ENCODE measurements at places on chromosomes 6 and 20.

GRCh38 chr6:22727710-22728109 lies 158.3 kb downstream of the HDGFL1 start:
- DNase-seq, result no peak

- DNase-seq, result no peak
These were observed 420 bp upstream of the MCCD1 start for GRCh38 chr6:31528307-31528777.

GRCh38 chr6:130466748-130467061 lies 100.9 kb downstream of the TMEM200A start:
- DNase-seq, result no peak

DNA sequence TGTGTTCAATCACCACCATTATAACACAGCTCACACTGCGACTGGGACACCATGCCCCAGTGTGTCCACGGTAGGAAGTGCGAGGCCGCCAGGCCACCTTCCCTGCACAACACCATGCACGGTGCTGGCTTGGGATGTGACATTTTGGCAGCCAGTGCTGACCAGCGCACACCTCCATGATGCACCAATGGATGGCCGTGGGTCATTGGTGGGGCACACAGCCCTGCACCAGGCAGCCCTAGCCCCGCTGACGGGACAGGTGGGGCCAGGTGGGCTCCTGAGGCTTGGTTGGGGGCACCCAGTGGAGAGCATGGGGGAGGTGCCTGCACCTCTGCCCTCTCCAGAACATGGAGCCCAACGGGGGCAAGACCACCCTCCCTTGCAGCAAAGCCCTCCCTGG lies 18.2 kb upstream of the FRMD1 start:
- DNase-seq, result no peak

GRCh38 chr6:114169763-114170162 lies 173.1 kb downstream of the HS3ST5 start:
- no peak for DNase-seq

DNA sequence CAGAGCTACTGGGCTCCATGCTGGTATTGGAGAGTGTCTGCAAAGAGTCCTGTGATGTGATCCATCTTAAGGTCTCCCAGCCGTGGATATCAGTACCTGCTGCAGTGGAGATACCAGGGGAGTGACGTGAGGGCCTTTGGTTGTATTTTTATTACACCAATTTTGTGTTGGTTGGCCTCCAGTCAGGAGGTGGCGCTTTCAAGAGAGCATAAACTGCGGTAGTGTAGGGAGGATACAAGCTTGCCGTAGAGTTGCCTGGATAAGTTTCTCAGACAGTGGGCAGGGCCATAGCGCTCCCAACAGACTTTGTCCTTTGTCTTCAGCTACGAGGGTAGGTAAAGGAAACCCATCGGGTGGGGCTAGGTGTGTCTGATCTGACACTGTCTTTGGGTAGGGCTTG lies 113.0 kb upstream of the CEP162 start:
- no peak for DNase-seq

DNA sequence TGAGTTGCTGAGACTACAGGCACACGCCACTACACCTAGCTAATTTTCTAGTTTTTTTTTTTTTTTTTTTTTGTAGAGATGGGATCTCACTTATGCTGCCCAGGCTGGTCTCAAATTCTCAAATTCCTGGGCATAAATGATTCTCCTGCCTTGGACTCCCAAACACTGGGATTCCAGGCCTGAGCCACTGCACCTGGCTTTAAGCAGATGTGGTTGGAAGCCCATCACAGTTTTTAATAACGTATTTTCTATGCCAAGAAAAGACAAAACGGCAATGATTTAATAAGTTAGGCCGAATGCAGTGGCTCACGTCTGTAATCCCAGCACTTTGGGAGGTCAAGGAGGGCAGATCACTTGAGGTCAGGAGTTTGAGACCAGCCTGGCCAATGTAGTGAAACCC lies 456.6 kb downstream of the PRKN start:
- no peak for DNase-seq

DNA sequence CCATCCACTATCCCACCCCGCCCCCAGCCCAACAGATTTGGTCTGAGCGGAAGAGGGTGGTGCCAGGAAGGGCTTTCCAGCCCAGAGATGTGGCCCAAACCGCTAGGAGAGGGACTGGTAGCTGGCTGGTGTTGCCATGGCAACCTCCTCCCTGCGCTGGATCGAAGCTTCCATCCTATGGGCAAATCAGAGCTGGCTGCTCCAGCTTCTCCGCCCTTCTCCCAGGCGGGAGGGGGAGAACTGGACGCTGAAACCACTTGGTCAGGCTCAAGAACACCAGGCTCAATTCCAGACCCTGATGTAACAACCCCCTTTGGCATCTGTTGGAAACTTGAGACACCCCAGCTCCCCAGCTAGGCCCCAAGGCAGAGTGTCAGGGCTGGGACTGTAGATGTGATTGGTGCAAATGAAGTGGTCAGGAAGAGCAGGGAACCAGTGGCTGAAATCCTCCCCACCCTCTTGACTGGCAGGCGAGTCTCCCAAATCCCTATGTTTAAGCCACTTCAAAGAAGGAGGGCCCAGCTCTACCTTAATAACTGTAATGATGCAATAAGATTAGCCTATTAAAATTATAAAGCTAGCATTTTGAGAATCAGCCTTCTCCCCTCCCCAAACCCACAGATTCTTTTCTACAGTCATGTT lies 4.2 kb downstream of the RIMS4 start:
- DNase-seq, result peak; percentile 97

Measured in brain (organoid and tissue), 16 donors.